ENCODE measurements at places on chromosomes 16 and 17.

DNA sequence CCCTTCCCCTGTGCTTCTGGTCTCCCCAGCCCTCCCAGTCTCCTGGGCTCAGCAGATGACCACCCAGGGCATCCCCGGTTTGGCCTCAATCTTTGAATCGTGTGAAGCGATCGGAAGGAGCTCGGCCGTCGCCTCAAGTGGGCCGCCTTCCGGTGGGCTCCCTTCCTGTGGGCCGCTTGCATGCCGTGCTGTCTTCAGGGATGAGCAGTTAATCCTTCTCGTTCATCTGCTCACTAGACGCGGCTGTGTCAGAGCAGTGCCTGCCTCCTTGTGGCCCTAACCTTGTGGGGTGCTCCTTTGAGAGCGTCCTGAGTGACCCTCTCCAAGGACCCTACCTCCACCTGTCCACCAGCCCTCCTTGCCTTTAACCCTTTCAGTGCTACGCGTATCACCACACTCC, 40.4 kb downstream of the BAIAP2 start:
- DNase-seq, result no peak

GRCh38 chr16:1610899-1611632, 806 bp downstream of the IFT140 start:
- DNase-seq, result no peak

- DNase-seq, result no peak
Observed at GRCh38 chr17:17940441-17940911, 31.7 kb downstream of the TOM1L2 start.

GRCh38 chr16:11079652-11080187, 135.4 kb downstream of the CLEC16A start:
- no peak for DNase-seq

- no peak for DNase-seq
Observed at GRCh38 chr16:54707813-54708212, 222.9 kb upstream of the IRX5 start.

DNA sequence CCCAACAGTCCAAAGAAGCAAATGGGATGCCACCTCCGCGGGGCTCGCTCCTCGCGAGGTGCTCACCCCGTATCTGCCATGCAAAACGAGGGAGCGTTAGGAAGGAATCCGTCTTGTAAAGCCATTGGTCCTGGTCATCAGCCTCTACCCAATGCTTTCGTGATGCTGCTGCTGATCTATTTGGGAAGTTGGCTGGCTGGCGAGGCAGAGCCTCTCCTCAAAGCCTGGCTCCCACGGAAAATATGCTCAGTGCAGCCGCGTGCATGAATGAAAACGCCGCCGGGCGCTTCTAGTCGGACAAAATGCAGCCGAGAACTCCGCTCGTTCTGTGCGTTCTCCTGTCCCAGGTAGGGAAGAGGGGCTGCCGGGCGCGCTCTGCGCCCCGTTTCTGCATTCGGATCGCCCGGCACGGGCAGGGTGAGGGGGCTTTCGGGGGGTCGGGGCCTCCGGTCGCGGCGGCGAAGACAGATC, at the start of gene CDH13:
TSS of gene CDH13 (plus strand) at position 179 of the 471 bp plus-strand sequence.
- no peak for DNase-seq

DNA sequence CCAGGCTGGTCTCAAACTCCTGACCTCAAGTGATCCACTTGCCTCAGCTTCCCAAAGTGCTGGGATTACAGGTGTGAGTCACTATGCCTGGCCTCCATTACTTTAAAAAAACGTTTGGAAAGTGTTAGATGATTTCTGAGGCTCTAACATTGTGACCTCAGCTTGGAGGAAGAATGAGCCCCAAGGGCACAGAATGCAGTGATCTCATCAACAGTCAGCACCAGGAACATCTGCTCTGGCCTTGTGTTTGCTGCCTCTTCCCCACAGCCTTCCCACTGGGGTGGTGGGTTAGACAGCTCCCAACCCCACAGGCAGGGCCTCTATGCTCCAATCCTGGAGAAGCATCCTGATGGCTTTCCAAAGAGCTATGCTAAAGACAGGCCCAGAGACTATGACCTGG, 37.7 kb upstream of the SREBF1 start:
- DNase-seq, result no peak

- DNase-seq, result no peak
Observed at GRCh38 chr17:48816438-48816773, 623 bp downstream of the TTLL6 start.

- no peak for DNase-seq
Observed at GRCh38 chr16:11507991-11508390, 78.7 kb downstream of the LITAF start.

DNA sequence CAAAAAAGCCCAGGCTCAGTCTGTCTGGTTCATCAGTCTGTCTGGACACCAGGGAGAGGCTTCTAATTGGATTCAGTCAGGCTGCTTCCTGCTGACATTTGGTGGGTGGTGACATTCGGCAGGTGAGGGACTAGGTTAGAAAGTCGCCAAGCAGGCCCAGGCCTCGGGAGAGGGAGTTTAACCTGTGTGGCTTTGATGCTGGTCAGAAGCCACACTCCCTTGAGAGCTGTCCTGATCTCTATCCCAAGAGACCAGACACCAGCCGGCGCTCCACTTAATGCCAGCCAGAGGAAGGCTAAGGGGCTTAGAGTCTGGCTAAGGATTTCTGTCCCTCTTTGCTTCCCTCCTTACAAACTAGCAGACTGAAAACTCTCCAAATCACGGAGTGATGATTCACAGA, 135.0 kb downstream of the GSG1L start:
- no peak for DNase-seq

- DNase-seq, result no peak
Observed at GRCh38 chr17:76318586-76318985, 10.5 kb upstream of the QRICH2 start.

DNA sequence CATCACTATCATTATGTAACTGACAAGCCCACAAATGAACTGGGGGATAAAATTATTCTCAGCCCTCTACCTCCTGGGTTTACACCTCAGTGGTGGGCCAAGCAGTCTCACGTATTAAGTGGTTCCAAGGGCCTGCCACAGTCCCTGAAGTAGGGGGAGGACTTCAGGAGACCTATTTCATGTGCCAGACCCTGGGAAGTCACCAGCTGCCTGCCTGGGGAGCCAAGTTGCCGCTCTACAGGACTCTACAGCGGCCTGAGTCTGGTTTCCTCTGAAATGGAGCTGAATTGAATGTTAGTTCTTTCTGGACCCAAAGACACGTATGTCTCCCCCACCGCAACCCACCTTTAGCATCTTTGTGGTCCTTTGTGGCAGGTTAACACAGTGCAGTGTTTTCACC, 187.0 kb downstream of the IRX3 start:
- no peak for DNase-seq

- DNase-seq, result no peak
Observed at GRCh38 chr17:53687324-53687723, 135.4 kb upstream of the KIF2B start.

DNA sequence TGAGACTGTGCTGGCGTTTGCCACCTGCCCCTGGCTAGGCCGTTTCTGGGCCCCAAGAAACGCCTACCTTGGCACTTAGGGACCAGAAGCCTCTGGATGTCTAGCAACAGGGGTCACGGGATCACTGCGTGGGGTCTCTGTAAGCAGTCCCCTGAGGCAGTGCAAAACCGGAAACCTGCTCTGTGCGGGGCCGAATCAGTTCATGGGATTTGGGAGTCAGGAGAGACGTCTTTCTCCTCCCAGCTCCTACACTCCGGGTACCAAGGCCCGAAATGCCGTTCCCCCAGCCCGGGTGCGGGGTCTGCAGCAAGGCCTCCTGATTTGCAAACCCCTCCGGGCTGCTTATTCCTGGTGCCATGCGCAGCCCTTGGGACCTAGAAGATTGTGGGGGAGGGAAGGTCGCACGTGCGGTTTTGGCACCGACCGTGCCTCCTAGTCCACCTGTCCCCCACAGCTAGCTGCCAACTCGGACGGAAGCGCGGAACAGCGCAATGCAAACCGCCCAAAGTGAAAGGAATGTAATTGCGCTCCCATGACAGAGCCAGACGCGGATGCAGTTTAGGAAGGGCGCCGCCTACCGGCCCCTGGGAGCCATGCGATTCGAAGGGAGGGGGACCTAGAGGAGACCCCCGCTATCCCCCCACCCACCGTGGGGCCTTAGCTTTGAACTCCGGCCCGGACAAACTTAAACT, 6.5 kb downstream of the IRX5 start:
- DNase-seq, result no peak

- no peak for DNase-seq
Observed at GRCh38 chr16:3458278-3458851, 14.9 kb downstream of the NAA60 start.

- no peak for DNase-seq
Observed at GRCh38 chr16:81313701-81314602, 810 bp upstream of the GAN start.

GRCh38 chr16:70691223-70692129, 5.6 kb upstream of the MTSS2 start:
- no peak for DNase-seq

GRCh38 chr17:32187271-32187670, 45.0 kb downstream of the RHOT1 start:
- DNase-seq, result no peak

- DNase-seq, result peak; percentile 41
Observed at GRCh38 chr17:39617446-39618245, 9.1 kb upstream of the PPP1R1B start.

- DNase-seq, result no peak
Observed at GRCh38 chr16:1459967-1460366, 14.9 kb downstream of the CLCN7 start.

DNA sequence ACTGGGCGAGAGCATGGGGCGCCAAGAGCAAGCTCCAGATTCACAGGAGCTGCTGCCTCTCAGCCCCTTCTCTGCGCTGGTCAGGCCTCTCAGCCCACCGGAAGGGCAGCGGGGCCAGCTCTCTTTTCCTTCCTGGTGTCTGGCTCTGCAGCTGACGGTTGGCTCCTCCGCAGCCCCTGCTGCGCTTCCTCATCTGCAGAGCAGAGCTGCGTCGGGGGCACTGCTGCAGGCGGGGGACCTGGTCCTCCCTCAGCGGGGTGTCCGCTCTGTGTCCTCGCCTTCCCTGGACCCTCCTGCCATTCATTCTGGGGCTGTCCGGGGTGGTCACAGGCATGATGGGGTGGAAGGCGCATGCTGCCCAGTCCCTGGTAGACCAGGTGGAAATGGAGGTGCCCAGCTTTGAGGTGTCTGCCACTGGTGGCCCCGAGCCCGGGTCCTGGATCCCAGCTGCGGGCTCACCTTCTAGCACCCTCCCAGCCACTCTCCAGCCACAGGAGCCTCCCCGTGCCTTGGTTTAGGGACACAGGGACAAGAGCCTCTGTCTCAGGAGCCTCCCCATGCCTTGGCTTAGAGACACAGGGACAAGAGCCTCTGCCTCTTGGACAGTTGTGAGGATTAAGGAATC, 84.8 kb downstream of the IRF8 start:
- DNase-seq, result no peak

DNA sequence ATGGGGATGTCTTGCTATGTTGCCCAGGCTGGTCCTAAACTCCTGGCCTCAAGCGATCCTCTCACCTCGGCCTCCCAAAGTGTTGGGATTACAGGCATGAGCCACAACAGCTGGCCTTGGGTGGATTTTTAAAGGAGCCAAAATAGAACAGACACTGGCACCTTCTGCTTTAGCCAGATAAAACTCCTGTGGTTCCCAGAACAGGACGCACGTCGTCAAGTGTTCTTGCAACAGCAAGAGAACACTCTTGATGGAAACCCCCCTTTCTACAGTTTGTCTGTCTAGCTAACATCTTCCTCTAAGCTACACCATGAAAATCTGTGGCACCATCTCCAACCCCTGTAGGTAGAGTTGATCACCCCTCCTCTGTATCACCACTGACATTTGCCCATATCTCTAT, 122.6 kb downstream of the NPIPB5 start:
- no peak for DNase-seq

DNA sequence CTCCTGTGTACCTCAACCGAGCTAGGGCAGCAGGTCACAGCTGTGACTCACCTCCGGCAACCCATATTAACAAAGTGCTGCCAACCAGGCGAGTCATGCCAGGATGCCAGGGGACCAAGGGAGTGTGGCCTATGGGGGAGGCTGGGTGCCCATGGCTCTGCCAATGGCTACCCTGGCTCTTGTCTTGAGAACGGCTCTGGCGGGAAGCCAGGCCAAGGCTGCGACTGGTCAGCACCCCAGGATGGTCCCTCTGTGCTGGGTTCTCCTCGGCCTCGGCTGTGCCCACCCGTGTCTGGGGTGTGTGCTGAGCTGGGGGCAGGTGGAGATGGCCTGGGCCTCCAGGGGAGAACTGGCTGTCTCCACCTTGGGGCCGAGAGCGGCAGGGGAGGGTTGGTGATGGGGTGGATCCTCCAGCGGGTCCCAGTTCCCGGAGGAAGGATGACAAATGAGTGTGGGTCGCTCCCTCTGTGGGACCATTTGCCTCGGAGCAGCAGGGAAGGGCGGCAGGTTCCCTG, 75.8 kb downstream of the MRC2 start:
- no peak for DNase-seq

DNA sequence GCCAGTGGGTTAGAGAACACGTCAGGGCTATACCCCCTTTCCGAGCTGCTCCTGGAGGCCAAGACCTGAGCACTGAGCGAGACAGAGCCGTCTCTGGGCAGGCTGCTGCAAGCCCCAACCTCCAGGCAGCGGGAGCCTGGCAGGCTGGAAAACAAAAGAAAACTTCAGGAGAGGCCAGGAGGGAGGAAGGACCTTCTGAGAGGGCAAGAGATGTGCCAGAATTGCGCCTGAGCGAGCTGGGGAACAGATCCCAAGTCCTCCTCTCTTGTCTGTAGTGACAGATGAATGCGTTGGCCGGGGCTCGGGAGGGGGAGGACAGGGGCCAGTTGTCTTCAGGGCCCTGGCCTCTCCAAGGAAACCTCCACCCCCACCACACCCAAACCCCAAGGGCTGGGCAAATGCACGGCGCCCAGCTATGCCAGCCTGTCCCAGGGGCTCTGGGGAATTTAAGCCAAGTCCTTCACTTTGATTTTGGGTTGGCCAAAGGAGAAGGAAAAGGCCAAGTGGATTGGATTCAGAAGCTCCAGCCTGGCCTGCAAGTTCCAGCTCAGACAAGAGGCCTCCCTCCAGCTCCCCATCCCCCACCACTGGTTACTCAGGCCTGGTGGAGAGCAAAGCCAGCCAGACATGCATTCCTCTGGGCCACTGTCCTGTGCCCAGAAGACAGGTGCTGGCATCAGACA, 18.1 kb downstream of the SDK2 start:
- DNase-seq, result no peak

DNA sequence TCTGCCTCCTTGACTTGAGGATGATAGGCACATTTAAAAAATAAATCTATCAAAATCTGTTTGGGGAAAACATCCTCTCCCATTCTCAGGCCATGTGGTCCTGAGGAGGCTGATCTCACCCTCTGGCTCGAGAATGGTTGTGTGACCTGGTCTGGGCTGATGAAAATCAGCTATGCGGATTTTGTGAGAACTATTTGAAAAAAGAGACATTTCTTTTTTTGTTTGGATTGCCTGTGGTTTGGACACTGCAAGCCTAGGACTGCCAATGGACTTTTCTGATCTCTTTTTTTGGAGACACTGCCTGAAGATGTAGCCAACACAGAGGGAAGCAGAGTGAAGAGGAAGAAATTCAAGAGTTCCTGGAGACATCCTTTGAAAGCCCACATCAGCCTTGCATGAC, 145.9 kb downstream of the HS3ST3B1 start:
- no peak for DNase-seq

- DNase-seq, result no peak
Observed at GRCh38 chr17:69539781-69540319, 125.4 kb downstream of the MAP2K6 start.

All from stimulated activated CD4-positive, alpha-beta T cell treated with anti-CD3 and anti-CD28 coated beads, Interleukin-2, amount 100 ng/mL, for 48 hours (primary cell).